Cerebellar cortex (tissue), 1 donor: ENCODE measurements at places on chromosomes 12 and 14.

DNA sequence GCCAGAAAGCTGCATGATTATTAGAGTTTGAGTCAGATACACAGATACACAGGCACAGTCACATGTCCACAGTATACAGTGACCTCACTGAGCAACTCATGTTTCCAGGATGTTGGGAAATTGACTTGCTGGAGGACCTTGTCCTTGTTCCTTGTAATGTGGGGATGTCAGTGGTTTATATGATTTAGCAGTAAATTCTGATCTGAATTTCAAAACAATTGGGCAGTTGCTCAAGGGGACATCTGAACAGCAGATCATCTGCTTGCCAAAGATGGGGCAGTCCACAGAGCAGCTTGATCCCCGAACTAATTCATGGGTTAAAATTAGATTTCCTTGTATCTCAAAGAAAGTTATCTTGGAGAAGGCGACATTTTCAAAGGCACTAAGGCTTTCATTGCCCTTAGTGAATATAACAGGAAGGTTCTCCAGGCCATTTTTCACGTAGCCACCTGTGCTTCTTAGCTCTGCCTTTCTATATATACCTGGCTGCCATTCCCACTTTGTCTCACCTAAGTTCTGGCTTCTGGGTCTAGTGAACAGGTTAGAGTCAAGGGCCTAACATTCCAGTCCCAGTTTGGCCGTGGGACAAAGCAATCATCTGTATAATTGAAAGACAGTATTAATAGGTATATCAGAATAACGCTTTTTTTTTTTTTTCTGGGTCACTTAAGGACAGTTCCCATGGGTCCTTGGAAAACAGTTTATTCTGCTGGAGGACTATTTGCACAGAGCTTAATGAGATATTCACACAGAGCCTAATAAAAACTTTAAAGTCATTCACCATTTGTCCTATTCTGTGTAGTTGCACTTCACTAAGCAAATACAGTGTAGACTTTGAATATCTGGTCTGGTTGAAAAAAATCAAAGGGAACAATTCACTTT lies 64.9 kb upstream of the STRN3 start:
- DNase-seq, result no peak

- no peak for DNase-seq
Measured at GRCh38 chr12:24773996-24774395, 174.9 kb downstream of the BCAT1 start.

- DNase-seq, result no peak
Measured at GRCh38 chr12:33795536-33795935, 226.8 kb upstream of the ALG10 start.

GRCh38 chr14:99252940-99253868 lies 18.8 kb downstream of the BCL11B start:
- DNase-seq, result no peak

DNA sequence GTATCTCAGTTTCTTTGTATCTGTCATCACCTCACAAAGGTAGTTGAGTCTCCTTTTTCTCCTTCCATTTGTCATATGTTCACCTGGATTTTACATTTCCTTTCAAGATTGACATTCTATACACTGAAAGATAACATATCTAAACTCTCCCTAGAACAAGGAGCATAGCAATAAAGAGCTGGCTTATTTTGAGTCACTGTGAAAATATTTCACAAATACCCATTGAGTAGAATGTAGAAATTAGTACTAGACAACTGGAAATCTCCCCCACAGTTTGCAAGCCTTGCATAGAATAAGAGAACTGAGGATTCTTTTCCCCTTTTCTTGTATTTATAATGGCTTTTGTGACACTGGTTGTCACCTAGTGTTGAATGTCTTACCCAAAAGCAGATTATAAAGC lies 111.2 kb downstream of the KICS2 start:
- no peak for DNase-seq

- DNase-seq, result no peak
Measured at GRCh38 chr14:22488522-22489243, 100.3 kb downstream of the DAD1 start.

- peak; percentile 10 for DNase-seq
Measured at GRCh38 chr12:131749618-131750315, 38.9 kb downstream of the SFSWAP start.

DNA sequence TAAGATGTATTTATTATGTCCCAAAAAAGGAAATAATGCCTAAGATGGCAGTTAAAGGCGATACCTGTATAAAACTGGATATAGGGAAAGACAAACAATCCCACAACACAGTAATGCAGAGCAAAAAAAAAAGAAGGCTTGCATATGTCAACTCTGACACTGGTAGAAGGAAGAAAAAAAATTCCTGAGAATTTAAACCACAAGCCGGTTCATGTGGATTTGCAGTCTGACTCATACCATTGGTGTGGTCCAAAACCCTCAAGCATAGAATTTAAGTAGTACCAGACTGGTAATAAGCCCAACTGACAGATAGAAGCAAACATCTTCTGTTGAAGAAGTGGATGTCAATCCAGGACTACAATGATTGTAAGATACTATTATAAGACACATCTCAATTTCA lies 7.2 kb downstream of the DNAI7 start:
- DNase-seq, result no peak

DNA sequence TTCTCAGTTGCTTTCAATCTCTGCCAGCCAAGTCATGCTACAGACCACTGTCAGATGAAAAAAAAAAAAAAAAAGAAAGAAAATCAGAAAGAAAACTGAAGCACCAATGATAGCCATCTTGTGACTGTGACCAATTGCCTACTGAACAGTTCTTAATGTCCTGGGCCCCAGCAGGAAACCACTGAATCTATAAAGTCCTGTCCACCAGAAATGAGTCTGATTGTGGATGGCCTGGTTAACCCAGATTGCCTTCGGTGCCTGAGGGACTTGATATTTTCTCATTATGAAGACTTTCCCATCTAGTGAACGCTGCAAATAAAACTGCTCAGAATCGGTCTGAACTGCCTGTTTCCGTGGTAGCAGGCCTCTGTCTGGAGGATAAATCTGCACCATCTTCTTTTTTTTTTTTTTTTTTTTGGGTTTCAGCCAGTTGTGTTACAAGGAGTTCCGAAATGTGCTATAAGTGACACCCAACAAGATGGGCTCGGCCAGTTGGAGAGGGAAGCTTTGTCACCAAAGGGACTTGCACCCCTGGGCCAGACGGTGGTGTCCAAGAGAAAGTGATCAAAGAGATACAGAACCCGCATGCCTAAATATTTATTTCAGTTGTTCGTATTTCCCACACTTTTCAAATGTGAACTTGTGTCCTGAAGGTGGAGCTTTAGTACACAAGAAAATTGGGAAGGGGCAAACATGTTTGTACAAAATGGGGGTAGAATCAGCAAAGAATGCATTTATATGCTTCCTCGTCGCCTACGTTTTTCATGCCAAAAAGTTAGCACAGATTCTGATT lies 3.0 kb upstream of the PLXNC1 start:
- DNase-seq, result peak; percentile 70

DNA sequence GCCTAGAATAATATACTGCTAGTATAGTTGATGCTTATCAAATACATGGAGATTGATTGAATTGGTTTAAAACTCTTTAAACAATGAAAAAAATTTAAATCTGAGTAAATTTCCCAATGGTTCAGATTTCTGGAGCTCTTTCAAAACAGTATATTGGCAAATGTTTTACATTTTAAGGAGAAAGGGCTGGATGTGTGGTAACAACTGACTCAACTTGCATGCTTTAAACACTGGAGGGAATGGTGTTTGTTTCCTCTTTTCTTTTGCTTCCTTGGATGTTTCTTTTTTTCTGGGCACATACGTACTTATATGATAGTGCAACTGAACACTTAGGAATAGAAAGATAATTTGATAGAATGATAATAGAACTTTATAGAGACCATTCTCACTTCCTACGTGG lies 73.8 kb upstream of the RFX4 start:
- no peak for DNase-seq

GRCh38 chr12:9636150-9636850 lies 28.6 kb upstream of the KLRB1 start:
- DNase-seq, result no peak

GRCh38 chr12:11649413-11650285 lies at the start of gene ETV6:
Gene ETV6, plus strand, starts transcription at chr12:11649674. Its CDS starts 454 bp downstream, at chr12:11650128.
- DNase-seq, result peak; percentile 74

DNA sequence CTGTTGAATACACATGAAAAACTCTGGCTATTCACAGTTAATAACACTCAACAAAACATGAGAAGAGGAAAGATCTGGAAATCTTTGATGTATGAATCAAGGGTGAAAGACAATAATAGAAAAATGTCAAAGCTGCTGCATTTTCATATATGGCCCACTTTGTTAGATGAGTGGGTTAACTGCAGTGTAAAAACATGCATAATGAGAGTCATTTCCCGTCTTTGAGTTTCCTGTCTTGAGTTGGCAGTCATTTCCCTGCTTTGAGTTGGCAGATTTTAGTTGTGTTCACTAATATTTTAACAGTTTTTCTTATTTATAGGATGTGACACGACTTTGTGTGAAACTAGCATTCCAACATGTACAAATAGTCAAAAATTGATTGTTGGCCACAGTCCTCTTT lies 87.9 kb upstream of the PTPRQ start:
- DNase-seq, result no peak

GRCh38 chr12:88472775-88473174 lies 107.5 kb downstream of the KITLG start:
- DNase-seq, result no peak

GRCh38 chr14:44982594-44982993 lies 20.6 kb downstream of the TOGARAM1 start:
- DNase-seq, result no peak

GRCh38 chr12:44842669-44843068 lies 33.4 kb downstream of the NELL2 start:
- DNase-seq, result no peak

GRCh38 chr12:45518291-45519235 lies 210.9 kb upstream of the ARID2 start:
- no peak for DNase-seq

GRCh38 chr12:69044887-69045286 lies 111.9 kb upstream of the CPM start:
- DNase-seq, result no peak

- no peak for DNase-seq
Measured at GRCh38 chr12:68497702-68498101, 113.0 kb upstream of the RAP1B start.

DNA sequence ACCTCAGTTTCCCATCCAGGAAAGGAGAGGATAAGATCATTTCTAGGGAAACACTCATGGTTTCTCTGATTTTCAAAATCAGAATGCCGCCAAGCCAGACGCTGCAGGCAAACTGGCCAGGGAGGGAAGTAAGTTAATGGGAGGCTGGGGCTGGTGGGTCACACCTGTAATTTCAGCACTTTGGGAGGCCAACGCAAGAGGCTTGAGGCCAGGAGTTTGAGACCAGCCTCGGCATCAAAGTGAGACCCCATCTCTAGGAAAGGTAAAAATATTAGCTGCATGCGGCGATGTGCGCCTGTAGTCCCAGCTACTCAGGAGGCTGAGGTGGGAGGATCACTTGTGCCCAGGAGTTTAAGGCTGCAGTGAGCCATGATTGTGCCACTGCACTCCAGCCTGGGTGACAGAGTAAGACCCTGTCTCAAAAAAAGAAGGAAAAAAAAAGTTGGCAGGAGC lies 587 bp downstream of the SELPLG start:
- DNase-seq, result no peak

GRCh38 chr12:124906606-124907261 lies 7.7 kb downstream of the UBC start:
- peak; percentile 98 for DNase-seq

DNA sequence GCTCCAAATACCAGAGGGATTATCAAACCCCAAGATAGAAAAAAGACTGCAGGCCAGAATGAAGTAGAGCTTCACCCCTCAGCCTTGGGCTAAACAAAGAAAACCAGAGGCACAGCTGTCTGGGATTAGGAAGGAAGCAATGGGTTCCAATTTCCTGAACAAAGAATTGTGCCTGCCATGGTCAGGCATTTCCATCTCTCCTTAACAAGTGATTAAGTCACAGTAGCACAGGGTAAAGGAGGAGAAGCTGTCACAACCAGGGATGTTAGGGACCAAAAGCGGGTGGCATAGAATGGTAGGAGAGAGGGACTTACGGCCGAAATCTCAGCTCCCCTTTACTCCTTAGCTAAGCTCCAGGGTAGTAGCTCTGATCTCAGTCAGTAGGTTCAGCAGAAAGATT lies 33.9 kb downstream of the SPTLC2 start:
- DNase-seq, result no peak

DNA sequence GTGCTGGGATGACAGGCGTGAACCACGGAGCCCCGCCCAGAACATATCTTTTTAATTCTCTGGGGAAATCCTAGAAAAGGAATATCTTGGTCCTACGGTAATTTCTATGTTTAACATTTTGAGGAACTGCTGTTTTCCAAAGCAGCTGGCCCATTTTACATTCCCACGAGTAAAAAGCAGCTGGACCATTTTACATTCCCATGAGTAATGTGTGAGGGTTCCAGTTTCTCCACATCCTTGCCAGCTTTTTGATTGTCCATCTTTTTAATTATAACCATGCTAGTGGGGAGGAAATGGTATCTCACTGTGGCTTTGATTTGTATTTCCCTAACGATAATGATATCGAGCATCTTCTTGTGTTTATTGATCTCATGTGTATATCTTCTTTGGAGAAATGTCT lies 4.4 kb upstream of the P2RX4 start:
- no peak for DNase-seq

DNA sequence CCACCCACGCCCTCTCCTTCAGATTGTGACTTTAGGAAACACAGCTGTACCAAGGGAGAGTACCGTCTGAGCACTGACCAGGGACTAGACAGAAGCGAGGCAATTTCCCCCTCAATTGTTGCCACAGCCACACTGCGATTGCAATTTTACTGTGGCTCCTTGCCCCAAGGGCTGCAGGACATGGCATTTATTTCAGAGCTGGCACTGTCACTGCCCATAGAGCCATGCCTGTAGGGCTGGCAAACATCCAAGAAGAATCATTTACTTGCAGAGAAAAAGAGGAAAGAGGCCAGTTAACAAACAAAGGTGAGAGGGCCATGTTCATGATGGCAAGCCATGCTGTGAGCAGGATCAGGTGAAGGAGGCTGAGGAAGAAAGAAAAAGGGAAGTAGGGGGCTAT lies 129.6 kb downstream of the EMP1 start:
- DNase-seq, result no peak

- DNase-seq, result no peak
Measured at GRCh38 chr14:98408024-98408555, 863.9 kb downstream of the BCL11B start.

DNA sequence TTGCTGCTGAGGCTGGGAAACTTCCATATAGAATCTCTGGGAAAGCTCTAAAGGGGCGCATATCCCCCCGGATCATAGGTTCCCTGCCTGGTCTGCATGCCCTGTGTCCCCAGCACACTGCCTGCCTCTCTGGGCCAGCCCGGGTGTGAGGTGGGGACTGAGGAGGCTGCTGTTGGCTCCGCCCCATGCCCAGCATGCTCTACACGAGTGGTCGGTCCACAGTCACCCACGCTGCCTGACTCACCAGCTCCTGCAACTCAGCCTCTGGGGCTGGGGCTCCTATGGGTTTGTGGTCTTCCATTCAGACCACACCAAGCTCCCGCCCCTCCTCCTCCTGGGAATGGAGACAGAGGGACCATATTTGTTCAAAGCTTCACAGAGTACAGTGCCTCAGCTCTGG lies 88.5 kb upstream of the ANO2 start:
- DNase-seq, result no peak

- peak; percentile 75 for DNase-seq
Measured at GRCh38 chr12:48936379-48936979, 11.2 kb upstream of the FKBP11 start.

- DNase-seq, result no peak
Measured at GRCh38 chr12:131370791-131371347, 340.0 kb upstream of the SFSWAP start.
